ENCODE measurements at places on chromosomes 5 and 9. TPM values are rescaled to one million over a fixed set of nuclear protein-coding genes. Genes with fewer than 3 reads are reported as not detected.

Gene GRHPR
- total RNA-seq = 102 TPM

DNA sequence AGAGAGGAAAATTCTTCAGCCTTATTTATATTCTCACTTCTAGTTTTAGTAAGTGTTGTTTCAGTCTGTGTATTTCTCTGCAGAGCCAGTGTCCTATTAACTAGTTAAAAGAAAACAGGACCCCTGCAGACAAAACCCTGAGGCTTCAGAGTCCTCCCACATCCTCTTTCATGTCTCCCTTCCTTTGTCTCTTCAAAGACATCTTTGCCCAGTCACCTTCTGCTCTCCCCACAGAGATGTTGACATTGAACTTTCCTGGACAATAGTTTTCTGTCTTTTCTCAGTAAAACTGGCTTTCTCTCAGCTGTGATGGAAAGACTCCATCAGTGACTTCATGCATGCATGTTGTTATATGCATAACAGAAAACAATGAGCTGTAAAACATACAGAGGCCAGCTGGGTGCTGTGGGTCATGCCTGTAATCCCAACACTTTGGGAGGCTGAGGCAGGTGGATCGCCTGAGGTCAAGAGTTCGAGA is 20.2 kb downstream of the GRAMD2B start:
- peaks cover 18% of the 10 kb centered on the region for H3K4me1 ChIP-seq
- no peak for DNase-seq
- no peaks in the 10 kb centered on the region for H3K36me3 ChIP-seq
- no peaks in the 10 kb centered on the region for H3K27me3 ChIP-seq
- no peak overlapping the region for H3K4me3 ChIP-seq

Gene FOXI1
- total RNA-seq = not detected

DNA sequence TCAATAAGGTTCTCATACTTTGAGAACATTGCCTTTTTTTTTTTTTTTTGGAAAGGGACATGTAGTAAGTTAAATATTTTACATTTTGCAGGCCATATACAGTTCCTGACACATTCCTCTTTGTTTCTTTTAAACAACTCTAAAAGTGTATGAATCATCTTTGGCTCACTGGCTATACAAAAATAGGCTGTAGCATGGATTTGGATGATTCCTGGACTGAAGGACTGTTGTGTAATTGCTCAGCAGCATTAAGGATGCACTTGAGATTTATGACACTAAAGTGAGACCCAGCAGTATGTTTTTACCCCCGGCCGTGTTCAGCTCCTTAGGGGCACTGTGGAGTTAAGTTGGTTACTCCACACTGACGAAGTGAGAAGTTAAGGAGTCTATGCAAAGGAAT is 41.3 kb downstream of the VPS13A start:
- H3K27ac ChIP-seq = no peak overlapping the region
- no peak overlapping the region for H3K4me3 ChIP-seq
- no peaks in the 10 kb centered on the region for H3K4me1 ChIP-seq
- H3K36me3 ChIP-seq = peaks cover 1% of the 10 kb centered on the region
- DNase-seq = no peak
- no peaks in the 10 kb centered on the region for H3K27me3 ChIP-seq

DNA sequence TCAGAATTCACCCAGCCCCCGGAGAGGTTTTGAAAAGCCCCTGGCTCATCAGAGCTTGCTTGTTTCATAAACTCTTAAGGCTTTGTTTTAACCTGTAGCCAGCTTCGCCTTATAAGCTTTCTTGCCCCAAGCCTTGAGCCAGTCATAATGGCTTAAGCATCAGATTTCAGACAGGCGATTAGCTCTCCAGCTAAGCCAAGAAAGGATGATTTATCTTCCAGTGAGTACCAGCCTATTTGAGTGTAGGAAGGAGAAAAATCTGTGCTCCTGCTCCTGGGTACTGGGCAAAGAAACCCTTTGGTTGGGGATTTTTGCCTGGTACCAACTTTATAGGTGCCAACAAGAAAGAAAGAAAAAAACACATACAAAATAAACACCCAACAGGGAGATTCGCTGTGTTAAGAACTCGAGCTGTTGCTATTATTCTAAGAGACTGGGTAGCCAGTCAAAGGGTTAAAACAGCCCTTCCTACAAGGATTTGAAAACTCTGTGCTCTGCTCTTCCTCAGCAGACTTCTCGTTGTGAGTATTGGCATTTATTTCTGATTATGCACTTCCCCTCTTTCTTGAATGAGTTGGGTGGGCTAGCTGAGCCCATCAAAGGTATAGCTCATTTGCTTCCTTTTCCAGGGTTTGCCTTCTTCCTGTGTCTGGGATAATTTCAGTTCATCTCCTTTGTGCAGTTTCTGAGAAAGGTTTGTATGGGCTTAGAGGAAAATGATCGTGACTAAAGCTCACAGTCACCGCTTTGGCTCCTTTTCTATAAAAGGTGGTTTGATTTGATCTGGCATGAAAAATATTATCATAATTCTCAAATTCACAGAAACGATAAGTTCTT is 157.2 kb upstream of the DMRT1 start:
- H3K27me3 ChIP-seq = no peaks in the 10 kb centered on the region
- DNase-seq = no peak
- peak overlapping the region; percentile 74 for H3K27ac ChIP-seq
- peaks cover 7% of the 10 kb centered on the region for H3K4me1 ChIP-seq
- peak overlapping the region; percentile 24 for H3K4me3 ChIP-seq

- H3K4me3 ChIP-seq = no peak overlapping the region
- no peaks in the 10 kb centered on the region for H3K27me3 ChIP-seq
- H3K36me3 ChIP-seq = no peaks in the 10 kb centered on the region
- no peak overlapping the region for H3K27ac ChIP-seq
- H3K4me1 ChIP-seq = peaks cover 11% of the 10 kb centered on the region
Observed at GRCh38 chr9:114810614-114811013, 4.8 kb upstream of the TNFSF15 start.

Gene SMIM15
- 47.6 TPM for total RNA-seq

DNA sequence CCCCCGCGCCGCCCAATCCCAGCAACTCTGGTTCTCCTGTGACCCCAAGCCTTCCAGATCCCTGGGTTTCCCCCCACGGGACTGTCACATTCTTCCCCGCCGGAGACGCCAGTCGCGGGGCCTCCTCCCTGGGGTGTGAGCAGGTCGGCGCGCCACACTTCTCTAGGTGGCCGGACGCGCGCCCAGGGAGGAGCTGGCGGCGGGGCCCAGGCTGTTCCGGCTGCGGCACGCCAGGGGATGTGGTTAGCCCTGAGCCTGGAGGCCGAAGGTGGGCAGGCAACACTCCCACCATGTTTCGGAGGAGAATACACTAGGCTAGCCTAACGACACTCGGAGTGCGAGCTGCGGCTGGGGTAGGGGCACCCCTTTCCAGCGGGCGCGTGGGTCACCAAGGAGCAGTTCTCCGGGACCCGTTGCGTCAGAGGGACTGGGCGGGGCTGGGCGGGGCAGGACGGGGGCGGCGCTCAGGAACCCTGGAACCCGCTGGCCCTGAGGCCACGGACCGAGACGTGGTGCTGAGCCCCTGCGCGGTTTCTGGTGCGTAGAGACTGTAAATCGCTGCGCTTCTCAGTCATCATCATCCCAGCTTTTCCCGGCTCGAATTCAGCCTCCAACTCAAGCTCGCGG is at the start of gene SLC27A6:
SLC27A6 (plus strand) TSS at position 478 of the 627 bp plus-strand sequence. CDS start 650 bp downstream, outside the sequence.
- peaks cover 16% of the 10 kb centered on the region for H3K27me3 ChIP-seq
- no peak for DNase-seq
- H3K4me3 ChIP-seq = no peak within 1 kb of the TSS
- H3K27ac ChIP-seq = no peak within 1 kb of the TSS

DNA sequence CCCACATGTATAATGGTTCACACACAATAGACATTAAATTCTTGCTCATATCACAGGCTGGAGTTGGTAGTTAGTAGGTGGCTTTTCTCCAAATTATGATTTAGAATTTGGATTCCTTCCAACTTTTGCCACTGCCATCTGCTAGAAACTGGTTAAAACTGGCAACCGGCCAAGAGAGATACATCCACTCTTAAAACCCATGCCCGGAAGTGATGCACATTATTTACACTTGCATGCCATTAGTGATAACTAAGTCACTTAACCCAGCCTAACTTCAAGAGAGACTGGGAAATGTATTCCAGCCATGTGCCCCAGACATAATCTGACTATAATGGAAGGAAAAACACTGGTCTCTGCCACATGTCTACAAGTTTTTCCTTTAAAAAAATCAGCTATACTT is 395.7 kb upstream of the SEMA6A start:
- no peaks in the 10 kb centered on the region for H3K36me3 ChIP-seq
- H3K4me1 ChIP-seq = no peaks in the 10 kb centered on the region
- H3K27ac ChIP-seq = no peak overlapping the region
- H3K27me3 ChIP-seq = no peaks in the 10 kb centered on the region
- no peak overlapping the region for H3K4me3 ChIP-seq

Data from transverse colon (tissue), 4 donors.